ENCODE measurements at places on chromosomes 3 and 15.

DNA sequence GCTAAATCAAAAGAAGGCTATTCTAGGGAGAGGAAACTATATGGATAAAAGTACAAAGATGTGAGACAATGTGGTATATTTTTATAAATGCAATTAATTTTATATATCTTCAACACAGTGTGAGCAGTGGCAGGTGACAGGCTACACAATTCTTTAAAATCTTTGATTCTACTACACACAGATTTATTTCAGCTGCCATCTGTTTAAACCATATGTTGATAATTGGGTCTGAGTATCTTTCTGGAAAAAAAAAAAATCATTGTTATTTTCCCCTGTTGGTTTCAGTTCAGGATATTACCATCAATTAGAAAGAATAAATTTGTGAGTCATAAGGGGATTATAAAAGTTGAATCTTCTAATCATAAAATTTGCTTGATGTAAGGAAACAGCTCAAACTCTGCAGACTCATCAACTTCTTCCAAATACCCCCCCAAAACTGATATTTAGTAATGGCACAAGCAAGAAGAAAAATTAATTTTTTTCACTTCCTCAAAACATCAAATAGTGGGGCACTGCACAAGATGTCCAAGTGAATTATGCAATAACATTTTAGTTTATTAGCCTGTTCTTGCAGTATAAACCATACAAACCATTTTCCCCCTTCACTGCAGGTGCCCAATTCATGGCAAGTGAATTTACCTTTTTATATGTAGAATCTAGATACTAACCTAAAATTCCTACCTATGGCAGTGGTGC lies 12.0 kb downstream of the PIERCE2 start:
- DNase-seq: no peak

DNA sequence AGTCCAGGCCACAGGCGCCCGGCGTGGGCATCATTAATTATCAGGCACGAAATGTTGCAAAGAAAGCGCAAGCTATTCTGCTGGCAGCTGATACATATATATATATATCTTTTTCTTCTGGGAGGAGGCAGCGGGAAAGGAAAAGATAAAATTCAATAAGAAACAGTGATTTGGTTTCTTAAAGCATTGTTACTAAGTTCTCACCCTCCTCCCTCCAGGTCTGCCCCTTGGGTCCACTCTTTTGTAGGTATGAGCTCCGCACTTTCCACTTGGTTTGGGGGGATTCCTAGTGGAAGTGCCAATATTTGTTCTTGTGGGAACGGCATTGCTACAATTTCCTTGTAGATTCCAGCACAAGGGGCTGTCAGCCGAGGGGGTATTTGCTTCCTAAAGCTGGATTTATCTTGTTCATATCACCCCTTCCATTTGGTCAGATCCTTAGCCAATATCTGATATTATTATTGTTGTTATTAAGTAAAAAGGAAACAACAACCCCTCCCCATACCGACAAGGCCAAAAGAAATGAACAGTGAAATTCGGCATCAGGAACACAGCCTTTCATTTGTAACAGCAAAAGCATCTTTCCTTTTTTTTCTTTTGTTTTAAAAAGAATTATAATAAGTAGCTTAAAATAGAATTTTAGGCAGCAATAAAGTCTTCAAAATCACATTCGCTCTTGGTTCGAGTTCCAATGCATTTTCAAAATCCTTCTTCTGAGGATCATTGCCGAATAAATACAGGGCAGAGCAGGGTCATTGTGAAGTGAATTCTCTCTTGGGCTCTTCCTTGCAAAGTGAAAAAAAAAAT lies 15.6 kb downstream of the ZIC1 start:
- no peak for DNase-seq

DNA sequence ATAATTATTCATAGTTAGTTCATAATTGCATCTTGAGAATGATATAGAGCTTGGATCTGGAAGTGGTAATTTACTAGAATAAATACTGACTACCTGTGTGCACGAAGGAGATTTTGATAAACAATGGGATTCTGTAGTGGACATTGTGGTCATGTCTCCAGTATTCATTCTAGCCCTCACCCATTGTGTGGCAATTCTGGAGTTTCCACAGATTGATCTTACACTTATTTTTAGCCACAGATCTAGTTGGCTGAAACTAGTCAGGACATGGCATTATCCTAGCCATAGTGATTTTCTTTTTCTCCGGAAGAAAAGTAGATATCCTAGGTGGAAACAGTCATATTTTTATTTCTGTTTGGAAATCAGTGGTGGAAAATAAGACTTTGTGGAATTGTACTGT lies 833.1 kb downstream of the NAALADL2 start:
- DNase-seq: no peak

DNA sequence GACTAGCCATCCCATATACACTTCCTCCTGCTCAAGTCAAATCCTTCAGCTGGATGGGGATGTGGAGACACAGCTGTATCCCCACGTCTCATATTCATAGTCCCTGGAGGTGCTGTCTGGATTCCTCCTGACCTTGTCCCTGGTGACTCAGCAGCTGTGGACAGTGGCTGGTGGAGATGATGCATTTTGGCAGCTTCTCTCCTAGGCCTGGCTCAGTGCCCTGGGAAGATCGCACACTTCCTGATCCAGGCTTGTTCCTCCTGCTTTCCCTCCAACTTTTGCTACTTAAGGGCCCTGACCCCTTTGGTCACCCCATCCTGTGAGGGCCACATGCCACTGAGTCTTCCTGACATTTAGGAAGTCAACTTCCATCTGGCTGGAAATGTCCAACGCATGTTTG lies 44.4 kb downstream of the ADAMTSL3 start:
- no peak for DNase-seq

DNA sequence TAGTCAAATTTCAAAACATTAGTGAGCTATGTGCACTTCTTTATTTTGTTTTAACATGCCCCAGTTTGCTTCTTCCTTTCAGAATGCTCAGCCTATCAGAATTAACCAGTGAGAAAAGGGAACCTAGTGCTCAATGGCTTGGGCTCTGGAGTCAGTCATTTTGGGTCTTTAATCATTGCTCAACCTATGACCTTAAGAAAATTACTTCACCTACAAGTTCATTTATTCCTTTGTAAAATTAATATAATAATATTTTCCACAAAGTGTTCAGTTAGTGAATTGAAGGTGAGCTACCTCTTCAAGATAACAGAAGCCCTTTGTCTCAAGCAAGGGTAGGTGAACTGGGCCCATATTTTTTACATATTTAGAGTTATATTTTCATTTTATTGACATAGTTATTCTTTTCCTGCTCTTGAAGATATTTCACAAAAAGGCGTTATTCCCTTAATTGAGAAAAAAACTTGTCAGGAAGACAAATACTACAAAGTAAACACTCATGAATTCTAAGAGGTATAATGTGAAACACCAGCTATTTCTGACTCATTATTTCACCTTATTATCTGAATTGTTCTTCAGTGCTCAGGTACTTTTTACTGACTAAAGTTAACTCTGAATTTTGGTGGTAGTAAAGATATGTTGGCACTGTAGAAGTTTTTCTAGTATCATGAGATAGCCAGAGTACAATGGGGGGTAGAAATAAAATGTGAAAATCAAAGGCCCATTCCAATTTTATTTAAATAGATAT lies 415.5 kb downstream of the NAALADL2 start:
- no peak for DNase-seq

GRCh38 chr3:82031596-82031995 lies 270.2 kb upstream of the GBE1 start:
- DNase-seq: no peak

- DNase-seq: no peak
Observed at GRCh38 chr3:186002884-186003472, 65.2 kb upstream of the TRA2B start.

DNA sequence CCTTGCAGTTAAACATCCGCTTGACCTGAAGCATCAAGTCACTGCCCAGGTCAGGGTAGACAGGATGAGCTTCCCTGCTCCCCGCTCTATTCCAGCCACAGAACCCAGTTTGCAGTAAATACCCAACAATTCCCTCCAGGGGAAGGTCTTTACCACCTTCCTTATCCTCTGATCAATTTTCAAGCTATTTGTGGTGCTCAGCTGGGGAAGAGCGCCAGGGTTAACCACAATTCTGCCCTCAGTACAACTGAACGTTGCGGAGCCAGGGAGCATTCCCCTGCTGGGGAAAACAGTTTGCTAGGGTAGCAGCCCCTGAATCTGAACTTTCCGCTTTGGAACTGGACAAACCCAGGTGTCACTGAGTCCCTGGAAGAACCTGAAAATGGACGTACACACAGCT lies 28.5 kb downstream of the RBPMS2 start:
- DNase-seq: no peak

DNA sequence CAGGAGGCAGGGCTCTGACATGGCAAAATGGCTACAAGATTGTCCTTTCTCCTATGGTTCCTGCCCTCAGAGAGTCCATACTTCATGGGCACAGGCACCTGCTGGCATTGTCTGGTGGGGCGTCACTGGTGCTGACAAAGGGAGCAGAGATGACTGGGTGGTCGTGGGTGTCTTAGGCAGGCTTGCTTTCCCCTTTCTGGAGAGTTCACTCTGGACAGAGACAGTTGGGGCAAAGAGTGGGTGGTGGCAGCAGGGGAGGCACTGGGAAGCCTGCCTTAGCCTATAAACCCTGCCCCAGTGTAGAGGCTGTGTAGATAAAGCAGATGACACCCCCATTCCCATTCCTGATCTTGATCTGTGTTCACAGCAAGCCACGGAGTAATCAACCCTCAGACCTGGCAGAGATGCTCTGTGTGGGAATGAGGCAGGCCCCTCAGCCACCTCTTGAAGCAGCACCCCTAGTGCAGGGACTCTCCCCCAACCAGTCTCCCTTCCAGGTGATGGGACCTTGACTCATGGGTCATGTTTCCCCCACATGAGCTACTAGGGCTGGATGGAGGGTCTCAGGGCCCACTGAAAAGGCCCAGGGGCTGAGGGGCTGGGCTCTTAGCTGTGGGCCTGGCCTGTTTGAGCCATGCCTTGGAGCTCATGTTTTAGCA lies 20.7 kb upstream of the DOCK3 start:
- DNase-seq: no peak

DNA sequence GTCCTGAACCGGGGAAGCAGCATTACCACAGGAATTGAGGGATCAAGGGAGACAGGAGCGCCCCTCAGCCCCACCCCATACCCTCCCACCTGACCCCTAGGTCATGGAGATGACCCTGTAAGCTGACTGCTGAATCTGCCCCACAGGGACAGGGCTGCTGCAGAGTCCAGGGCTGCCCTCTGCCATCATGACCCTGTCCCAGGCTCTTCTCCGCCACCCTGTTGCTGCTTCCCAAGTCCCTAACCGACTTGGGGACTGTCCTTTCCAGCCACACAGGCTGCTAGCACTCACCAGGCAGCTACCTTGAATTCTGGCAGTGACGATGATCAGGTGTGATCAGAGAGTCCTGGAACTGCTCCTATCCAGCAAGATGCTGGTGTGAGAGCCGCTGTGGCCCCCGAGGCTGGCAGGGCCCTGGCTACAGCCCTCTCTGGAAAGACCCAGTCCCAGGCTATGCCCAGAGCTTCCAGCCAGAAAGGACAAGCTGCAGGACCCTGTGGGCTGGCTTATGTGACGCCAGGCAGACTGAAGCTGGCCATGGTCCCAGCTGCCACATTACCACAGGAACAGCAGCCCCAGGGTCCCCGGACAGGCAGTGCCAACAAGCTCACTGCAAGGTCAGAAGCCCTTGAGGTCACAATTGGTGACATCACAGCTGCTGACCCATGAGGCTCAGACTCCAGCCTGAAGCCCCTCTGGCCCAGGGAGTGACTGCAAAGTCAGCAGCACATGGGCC lies at the start of gene C3orf22:
C3orf22 (minus strand) TSS at position 597 of the 736 bp plus-strand sequence. CDS start 5,542 bp downstream, outside the sequence.
- DNase-seq: no peak

- DNase-seq: no peak
Observed at GRCh38 chr15:43505738-43506137, 11.7 kb upstream of the MAP1A start.

DNA sequence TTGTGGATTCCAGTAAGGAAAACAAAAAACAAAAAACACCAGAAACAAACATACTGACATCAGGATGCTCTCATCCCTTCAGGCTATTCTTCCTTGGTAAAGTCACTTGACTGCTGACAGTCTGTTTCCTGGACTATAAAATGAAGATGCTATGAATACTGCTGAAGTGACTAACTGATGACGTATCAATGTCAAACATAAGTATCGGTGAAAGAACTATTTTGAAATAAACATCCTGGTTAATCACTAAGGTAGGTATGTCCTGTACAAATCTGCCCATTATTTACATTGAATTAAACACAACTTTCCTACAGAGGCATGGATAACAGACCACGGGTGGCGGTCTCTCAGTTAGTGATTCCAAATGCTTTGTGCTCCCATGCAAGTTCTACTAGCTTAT lies 45.9 kb downstream of the CHAC1 start:
- DNase-seq: no peak

- DNase-seq: no peak
Observed at GRCh38 chr3:64228110-64228509, 2.8 kb upstream of the PRICKLE2 start.

DNA sequence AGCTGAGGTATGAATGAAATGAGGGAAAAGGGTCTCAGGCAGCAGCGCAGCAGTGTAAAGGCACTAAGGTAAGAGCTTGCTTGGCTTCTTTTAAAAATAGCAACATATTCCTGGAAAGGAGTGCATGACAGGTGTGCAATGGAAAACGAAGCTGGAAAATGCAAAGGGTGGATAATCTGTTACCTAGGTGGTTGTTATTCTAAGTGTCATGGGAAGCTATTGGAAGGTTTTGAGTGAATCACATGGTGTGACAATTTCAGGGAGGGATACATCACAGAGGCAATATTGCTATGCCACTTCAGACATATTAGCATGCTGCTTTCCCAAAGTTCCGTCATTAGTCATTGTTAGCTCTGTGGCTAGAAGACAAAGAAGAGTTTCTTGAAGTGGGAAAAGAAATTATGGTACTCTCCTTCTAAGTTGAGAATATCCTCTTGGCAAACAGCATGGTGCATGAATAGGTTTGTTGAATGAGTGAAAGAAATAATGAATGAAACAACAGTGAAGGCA lies 28.7 kb upstream of the TMEM45A start:
- DNase-seq: no peak

DNA sequence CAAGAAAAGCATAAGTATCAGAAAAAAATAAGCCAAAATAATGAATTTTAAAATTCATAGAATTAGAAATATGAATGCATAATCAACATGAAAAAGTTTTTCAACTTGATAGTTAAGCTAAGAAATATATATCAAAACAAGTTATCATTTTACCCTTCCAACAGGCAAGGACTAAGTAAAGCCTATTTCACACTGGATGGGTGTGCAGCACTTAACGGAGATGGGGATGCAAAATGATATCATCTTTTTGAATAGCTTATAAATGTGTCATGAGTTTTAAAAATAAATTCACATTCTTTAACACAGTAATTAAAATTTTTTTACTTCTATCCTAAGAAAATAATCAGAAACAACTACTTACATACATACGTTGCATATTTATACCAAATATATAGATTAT lies 20.9 kb downstream of the PIK3R4 start:
- no peak for DNase-seq

DNA sequence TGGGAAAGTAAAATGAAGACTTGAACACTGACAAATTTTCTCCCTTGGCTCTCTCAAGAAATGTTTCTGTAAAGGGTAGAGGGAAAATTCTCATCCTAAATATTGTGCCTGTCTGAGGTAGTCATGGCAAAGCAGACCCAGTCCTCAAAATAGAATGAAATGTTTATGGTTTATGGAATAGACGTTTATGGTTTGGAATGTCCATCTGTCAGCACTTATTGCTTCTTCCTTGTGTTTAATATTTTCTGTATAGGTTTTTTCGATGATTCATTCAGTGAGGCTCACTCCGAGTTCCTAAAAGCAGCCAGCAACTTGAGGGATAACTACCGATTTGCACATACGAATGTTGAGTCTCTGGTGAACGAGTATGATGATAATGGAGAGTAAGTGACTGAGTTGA lies 13.9 kb downstream of the ELL3 start:
- no peak for DNase-seq

GRCh38 chr3:312160-312733 lies 115.7 kb downstream of the CHL1 start:
- DNase-seq: no peak
